Uterus (tissue), 4 donors: ENCODE measurements at places on chromosomes 1 and 21. TPM values are rescaled to one million over a fixed set of nuclear protein-coding genes. Genes with fewer than 3 reads are reported as not detected.

GRCh38 chr1:81619156-81619555 is 181.6 kb upstream of the ADGRL2 start:
- no peak for DNase-seq

CYP4Z1 gene
- total RNA-seq = 0.82 TPM

DNA sequence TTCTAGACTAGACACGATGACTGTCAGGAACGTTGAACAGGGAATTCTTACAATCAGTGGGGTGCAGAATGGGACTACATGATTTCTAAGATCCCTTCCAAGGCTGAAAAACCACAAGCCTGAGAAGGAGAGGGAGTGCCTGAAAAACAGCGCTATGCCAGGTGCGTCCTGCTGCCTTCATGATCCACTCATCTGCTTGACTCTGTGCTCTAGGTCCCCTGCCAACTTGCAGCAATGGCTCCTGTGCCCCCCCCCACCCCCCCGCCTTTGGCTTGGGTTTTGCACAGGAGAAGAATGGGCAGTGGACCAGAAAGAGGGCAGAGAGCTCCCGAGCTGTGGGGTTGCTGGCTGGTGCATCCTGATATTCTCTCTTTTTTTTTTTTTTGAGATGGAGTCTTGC is 5.9 kb downstream of the SLC2A7 start:
- no peak for DNase-seq

DNA sequence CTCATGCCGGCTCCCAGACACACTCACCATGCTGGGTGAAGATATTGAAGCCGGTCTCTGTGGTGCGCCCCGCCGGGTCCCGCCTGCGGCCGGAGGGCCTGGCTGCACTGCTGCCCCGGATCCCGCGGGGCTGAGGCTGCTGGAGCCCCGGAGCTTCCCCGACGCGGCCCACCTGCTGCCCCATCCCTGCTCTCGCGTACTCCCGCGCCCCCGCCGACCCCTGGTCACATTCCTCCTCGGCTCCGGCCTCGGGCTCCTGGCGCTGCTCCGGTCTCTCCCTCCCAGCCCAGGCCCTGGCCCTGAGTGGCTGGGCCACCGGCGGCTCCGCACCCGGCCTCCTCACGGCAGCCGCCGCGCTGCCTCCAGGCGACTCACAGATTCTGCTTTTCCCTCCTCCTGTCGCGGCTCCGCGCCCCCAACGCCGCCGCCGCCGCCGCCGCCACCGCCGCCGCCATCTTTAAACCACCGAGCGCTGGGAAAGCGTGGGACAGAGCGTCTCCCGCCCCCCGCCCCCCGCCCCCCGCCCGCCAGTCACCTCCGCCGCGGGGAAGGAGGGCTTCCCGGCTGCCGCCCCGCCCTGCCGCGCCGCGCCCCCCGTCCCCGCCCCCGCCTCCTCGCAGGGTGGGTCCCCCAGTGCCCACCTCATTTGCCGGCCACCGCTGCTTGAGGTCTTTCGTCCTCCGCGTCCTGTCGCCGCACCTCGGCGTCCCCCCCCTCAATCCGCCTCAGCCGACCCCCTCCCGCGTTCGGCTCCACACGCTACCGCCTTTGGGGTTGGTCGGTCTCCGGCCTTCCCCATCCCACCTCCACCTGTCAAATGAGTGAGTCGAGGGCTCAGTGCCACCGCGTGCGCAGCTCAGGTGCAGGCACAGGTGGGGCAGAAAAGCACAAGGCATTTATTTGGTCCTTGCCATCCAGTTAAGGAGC is at the start of gene ABL2:
ABL2 (minus strand) TSS at position 464 of the 927 bp plus-strand sequence; CDS start at position 184, 280 bp downstream.
- peak; percentile 26 for DNase-seq

AKR7A3 gene
- total RNA-seq = not detected

PTPRC gene
- 15.0 TPM for total RNA-seq

- DNase-seq = no peak
These were observed 56.3 kb downstream of the ZP4 start for GRCh38 chr1:237834461-237834860.

GRCh38 chr1:25167269-25168192 is 64.8 kb downstream of the SYF2 start:
- no peak for DNase-seq

DNA sequence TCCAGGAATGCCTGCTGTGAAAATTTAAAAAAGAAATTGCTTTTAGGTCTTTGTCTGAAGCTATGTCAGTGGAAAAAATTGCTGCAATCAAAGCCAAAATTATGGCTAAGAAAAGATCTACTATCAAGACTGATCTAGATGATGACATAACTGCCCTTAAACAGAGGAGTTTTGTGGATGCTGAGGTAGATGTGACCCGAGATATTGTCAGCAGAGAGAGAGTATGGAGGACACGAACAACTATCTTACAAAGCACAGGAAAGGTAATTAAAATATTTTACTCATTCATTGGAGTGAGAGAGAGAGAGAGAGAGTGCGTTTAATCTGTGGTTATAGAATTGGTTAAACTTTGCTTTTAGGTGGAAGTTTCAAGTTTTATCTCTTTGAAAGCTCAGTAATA is 20.0 kb downstream of the CDC73 start:
- no peak for DNase-seq

DNA sequence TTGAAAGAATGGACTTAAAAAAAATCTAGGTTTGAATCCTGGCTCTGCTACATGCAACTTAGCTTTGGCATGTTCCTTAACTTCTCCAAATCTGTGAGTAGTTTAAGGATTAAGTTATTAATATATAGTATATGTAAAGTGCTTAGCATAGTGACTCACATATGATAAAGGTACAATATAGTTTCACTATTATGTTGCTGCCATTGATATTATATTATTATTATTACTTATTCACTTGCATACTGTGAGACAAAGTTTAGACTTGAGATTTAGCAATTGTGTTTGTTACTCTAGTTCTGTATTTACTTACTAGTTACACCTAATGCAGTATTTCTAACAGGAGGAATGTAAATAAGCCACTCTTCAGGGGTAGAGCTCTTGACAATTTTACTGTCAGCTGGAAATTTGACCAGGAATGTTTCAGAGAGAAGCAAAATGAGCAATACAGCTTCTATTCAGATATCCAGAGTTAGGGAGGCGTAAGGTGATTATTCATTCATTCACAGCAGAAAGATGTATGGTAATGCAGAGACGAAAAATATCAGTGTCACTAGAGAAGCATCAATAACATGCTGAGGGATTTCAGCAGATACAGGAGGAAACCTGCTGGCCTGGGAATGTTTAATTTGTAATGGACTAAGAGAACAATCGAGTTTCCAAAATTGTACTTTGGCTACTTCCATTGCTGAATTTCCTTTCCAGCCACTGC is 25.5 kb downstream of the RGS7 start:
- no peak for DNase-seq

GRCh38 chr1:226653311-226653921 is 85.7 kb downstream of the ITPKB start:
- DNase-seq = no peak

GRCh38 chr1:2073382-2074230 is 23.4 kb downstream of the PRKCZ start:
- no peak for DNase-seq

- DNase-seq = no peak
These were observed 205.1 kb downstream of the TRABD2B start for GRCh38 chr1:47791879-47792608.

DNA sequence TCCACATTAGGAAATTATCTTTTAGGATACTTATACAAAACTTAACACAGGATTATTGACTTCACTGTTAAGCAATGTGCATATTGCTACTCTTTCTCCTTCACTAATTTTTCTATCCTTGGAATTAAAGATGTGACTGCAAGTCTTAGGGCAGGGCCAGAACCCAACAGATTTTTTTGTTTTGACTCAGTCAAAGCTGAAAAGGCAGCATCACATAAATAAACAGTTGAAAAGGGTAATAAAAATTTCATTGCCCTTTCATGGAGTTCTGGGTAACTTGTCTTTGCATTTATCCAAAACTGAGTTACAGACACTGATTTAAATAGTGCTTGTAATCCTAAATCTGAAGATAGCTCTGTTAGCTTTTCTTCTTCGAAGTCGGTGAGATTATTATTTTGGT is 1.9 kb upstream of the TMEM35B start:
- DNase-seq = no peak

DNA sequence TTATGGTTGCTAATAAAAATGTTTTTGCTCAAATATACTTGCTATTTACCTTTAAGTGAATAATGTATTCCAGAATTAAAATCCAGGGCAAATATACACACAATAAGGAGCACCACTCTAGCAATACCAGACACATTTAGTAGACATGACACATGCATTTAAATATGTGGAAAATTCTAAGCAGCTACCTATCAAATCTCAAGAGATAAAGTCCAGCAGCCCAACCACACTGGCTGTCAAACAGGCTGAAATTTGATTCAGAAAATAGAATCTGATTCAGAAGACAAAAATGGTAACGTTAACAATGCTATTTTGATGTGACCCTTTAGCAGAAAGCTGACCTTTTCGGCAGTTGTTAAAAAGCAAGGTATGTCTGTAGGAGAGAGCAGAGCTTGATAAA is 42.3 kb downstream of the PLEKHO1 start:
- DNase-seq = no peak

DNA sequence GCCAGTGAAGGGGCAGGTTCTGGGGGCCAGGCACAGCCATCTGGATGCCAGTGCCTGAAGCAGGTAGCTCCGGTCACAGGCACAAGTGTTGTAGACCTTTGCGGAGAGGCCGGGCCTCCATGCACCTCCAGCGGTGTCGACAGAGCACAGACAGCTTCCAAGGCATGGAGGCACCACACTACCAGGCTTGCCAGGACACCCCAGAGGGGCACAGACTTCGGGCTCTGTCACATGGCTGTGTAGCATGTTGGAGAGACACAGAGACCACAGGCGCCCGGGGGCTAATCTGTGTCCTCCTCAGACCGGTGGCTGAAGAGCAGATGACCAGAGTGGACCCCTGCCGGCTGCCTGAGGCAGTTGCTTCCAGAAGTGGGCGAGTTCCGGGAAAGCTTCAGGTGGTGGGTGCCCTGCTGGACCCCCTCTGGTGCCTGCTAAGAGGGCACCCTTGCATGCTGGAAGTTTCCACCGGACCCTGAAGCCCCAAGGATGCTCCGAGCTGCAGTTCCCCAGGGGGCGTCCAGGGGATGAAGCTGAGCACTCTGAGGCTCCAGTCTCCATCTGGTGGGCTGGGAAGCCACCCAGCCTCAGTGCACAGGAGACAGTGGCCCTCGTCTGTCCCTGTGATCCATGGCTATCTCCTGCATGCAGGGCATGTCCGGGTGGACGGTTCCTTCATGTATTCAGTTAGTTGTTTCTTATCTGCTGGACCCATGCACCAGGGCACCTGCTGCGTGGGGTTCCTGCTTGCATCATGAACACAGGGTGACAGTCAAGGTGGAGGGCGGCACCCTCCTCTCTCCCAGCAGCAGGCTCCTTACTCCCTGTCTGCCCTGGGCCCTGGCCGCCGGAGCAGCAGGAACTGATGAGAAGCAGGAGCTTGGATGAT is 82.4 kb downstream of the OBSCN start:
- DNase-seq = no peak

GRCh38 chr1:19730793-19731192 is 66.1 kb downstream of the HTR6 start:
- DNase-seq = no peak

DNA sequence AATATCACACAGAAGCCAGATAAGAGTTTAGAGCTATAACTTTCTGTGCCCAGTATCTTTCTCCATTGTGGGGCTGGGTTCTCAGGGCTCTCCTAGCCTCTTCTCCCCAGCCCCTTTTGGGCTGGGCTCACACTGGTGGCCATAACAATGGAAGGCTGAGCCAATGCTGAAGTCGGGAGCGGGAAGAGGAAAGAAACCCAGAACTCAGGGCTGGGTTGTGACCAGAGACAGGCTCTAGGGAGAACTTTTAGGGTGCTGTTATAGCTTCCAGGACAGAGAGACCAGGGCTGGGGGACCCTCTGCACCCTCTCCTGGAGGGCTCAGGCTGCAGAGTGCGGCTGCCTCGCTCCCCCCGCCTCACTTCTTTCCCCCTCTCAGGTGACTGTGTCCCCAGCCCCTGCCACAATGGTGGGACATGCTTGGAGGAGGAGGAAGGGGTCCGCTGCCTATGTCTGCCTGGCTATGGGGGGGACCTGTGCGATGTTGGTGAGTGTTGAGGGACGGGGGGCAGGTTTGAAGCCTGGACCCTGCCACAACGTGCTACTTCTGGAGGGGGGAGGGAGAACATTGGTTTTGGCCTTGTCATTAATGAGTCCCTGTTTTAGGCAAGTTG is 14.1 kb downstream of the BCAN start:
- DNase-seq = no peak

GRCh38 chr1:51158263-51158662 is 56.2 kb downstream of the C1orf185 start:
- DNase-seq = no peak

DNA sequence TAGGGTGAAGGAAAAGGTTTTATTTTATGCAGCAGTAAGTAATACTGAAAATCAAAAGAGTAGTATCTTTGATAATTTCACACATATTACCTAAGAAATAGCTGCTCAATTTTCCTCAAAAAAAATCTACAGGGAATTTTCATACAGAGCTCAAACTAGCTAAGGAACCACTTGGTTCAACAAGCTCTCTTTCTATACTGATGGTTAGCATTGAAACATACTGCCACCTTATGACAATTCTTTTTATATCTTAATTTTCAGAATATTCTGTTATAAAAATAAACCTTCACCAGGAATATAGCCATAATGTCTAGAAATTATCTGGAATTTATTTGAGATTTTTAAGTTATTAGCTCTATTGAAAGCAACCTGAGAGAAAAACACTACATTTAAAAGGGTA is 142.1 kb downstream of the DPYD start:
- DNase-seq = no peak

OLFML2B gene
- 12.8 TPM for total RNA-seq

- no peak for DNase-seq
These were observed 865 bp downstream of the ADPRS start for GRCh38 chr1:36089393-36090121.

- no peak for DNase-seq
These were observed 148.2 kb upstream of the C21orf91 start for GRCh38 chr21:17967319-17967718.

DNA sequence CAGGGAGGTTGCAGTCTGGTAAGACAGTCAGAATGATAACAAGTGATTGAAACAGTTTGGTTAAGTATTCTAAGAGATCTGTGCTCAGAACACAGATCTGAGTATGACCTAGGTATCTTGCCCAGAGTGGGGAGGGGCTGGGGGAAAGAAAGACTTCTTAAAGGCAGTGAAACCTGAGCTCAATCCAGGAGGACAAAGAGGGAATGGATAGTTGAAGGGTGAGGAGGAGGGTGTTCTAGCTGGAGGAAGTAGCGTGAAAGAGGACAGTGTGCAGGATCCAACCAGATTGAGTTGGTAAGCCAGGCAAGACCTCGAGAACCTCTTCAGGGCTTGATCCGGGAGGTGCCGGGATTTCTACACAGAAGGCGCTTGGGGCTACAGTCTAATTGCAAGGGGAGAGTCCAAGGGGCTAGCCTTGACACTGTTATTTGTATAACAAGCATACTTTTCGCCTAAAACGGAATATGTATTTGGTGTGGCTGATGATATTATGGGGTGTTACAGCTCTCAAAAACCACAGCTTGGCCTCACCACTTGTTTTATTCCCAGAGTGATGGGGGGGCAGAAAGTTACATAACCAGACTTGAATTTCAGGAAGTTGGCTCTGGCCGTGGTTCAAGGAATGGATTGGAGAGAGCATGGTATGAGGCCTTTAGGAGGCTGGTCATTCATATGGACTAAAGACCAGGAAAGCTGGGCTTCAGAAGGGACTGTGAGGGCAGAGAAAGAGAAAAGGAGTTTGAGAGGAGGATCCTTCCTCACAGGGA is 19.1 kb downstream of the RCSD1 start:
- peak; percentile 29 for DNase-seq
